ENCODE measurements at places on chromosomes 7 and 10. TPM values are rescaled to one million over a fixed set of nuclear protein-coding genes. Genes with fewer than 3 reads are reported as not detected.

Gene FAM25C
- not detected for total RNA-seq

Gene FAM25A
- total RNA-seq = not detected

Gene EPO
- not detected for total RNA-seq

- H3K27ac ChIP-seq = no peak overlapping the region
- DNase-seq = no peak
- no peaks in the 10 kb centered on the region for H3K36me3 ChIP-seq
- H3K4me1 ChIP-seq = no peaks in the 10 kb centered on the region
- H3K4me3 ChIP-seq = no peak overlapping the region
- H3K27me3 ChIP-seq = peaks cover 34% of the 10 kb centered on the region
These were observed 10.2 kb upstream of the ADCY1 start for GRCh38 chr7:45563941-45564461.

- H3K27ac ChIP-seq = no peak overlapping the region
- H3K36me3 ChIP-seq = no peaks in the 10 kb centered on the region
- peaks cover 2% of the 10 kb centered on the region for H3K4me1 ChIP-seq
- no peak overlapping the region for H3K4me3 ChIP-seq
- no peak for DNase-seq
- H3K27me3 ChIP-seq = peaks cover 15% of the 10 kb centered on the region
These were observed 51.0 kb downstream of the RASGEF1A start for GRCh38 chr10:43215758-43216455.

- peak; percentile 14 for DNase-seq
- peaks cover 22% of the 10 kb centered on the region for H3K4me1 ChIP-seq
- no peaks in the 10 kb centered on the region for H3K36me3 ChIP-seq
- H3K4me3 ChIP-seq = peak overlapping the region; percentile 62
- no peak overlapping the region for H3K27ac ChIP-seq
These were observed 587 bp downstream of the HOXA10 start for GRCh38 chr7:27173511-27173955.

DNA sequence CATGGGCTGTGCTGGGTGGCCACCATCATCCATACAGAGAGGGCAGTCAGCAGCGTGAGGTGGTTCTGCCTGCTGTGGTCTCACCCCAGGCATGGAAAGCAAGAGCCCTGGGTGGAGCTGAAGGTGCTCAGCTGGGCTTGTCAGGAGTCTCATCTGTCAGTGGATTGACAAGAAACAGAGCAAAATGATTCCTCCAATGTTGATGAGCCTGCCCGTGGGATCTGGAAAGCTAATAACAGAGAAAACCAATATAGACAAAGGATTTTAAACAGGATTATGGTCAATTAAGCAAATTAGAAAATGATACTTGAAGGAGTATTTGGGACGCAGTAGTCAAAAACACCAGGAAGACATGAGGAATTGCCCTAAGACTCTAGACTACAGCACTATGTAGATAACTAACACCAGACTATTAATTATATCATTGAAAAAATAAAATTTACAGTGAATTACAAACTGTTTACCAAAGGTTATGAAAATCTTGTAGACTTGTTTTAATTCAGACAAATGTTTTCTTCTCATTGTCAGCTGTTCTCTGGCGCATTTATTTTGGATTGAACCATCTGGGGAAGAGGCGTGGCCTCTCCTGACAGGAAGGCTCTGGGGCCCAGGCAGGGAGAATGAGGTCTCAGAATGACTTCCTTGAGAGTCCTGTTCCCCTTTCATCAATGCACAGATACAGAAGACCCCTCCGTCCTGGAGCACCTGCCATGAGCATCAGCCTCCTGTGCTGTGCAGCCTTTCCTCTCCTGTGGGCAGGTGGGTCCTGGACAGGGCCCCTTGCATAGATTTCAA is 211.2 kb upstream of the PRSS58 start:
- H3K27ac ChIP-seq = peak overlapping the region; percentile 16
- H3K4me3 ChIP-seq = peak overlapping the region; percentile 25
- DNase-seq = no peak
- H3K36me3 ChIP-seq = peaks cover 13% of the 10 kb centered on the region

GRCh38 chr10:19659920-19660655 is 156.1 kb upstream of the PLXDC2 start:
- H3K4me3 ChIP-seq = no peak overlapping the region
- H3K27ac ChIP-seq = no peak overlapping the region
- no peak for DNase-seq
- no peaks in the 10 kb centered on the region for H3K27me3 ChIP-seq
- no peaks in the 10 kb centered on the region for H3K36me3 ChIP-seq

GRCh38 chr7:141702047-141702567 is at the start of gene DENND11:
Gene DENND11 (minus strand): TSS chr7:141702166. CDS start chr7:141702153, 13 bp downstream.
- DNase-seq = peak; percentile 66
- H3K36me3 ChIP-seq = no peaks in the 10 kb centered on the region
- peaks cover 38% of the 10 kb centered on the region for H3K4me1 ChIP-seq
- H3K27me3 ChIP-seq = no peaks in the 10 kb centered on the region

Data from T-helper 17 cell (primary cell).